ENCODE measurements at places on chromosomes 2 and 18.

- DNase-seq: no peak
These were observed 264.1 kb downstream of the RPIA start for GRCh38 chr2:88955607-88956006.

DNA sequence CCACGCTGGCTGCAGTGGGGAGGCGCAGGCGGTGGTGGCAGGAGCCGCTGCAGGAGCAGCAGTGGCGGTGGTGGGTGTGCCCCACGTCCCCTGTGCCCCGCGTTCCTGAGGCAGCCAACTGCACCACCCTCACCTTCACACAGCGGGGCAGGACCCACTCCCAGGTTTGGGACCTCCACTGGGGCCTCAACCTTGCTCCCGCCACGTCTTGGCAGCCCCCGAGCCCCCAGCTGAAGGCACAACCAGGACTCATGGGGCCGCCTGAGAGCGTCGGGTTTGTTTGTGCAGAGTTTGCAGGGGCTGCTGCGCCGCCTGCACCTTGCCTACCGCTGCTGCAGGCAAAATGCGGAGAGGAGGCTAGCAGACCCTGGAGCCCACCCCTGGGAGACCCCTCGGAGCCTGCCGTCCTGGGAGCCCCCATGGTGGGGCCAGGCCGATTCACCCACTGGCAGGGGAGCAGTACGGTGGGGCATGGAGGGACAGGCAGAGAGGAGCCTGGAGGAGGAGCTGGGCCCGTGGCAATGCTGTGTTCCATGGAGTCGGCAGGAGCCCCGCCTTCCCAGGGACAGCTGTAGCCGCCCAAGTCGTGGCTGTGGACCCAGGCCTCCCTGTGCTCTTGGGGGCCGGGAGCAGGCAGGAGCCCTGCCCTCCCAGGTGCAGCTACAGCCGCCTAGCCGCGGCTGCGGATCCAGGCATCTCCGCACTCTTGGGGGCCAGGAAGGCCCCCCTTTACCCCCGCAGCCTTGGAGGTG lies 14.7 kb upstream of the EML6 start:
- peak; percentile 17 for DNase-seq

GRCh38 chr18:49754866-49755265 lies 58.5 kb downstream of the ACAA2 start:
- DNase-seq: no peak

DNA sequence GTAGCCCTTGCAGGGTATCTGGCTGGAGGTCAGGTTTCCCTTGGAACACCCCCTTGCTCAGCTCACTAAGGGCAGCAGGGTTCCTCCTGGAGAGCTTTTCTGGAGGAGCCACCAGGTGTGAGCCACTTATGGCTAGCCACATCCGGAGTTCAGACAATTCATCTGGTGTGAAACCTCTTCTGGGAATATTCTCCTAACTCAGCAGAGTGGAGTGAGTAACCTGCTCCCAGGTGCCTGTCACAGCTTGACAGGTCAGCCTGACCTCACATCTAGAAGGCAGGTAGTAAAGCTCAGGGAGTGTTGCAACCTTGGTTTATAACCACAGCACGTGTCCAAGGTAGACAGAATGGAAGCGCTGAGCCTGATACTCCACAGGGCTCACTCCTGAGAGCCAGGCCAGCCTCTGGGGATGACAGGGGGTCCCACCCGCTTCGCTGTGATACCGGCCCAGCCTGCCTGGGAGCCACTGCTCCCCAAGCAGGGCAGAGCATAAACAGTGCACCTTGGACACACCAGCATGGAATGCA lies 62.6 kb upstream of the TGFA start:
- DNase-seq: no peak

DNA sequence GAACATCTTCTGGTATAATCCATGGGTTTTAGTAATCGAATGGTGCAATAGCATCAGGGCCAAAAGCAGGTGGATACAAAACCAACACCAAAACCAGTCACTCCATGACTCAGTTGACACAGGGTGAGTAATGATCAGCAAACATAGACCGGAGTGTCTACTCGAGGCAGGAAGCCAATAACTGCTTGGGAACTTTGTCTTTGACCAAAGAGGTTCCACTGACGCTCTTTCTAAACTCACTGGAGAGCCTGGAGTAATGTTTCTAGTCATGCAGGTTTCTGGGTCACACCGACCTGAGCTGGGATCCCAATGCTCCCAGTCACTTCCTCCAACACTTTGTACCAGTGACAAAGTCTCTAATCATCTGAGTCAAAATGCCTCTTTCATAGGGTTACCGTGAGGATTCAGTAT lies 30.9 kb downstream of the MREG start:
- peak; percentile 49 for DNase-seq

Data from AG08396 (cell line).